ENCODE measurements at places on chromosomes 1 and 21.

- DNase-seq = peak; percentile 29
Observed at GRCh38 chr1:101293461-101294051, 56.7 kb downstream of the S1PR1 start.

- DNase-seq = peak; percentile 40
Observed at GRCh38 chr1:21302747-21303715, 12.8 kb upstream of the ECE1 start.

GRCh38 chr1:85427331-85427730 lies 37.6 kb downstream of the DDAH1 start:
- DNase-seq = no peak

DNA sequence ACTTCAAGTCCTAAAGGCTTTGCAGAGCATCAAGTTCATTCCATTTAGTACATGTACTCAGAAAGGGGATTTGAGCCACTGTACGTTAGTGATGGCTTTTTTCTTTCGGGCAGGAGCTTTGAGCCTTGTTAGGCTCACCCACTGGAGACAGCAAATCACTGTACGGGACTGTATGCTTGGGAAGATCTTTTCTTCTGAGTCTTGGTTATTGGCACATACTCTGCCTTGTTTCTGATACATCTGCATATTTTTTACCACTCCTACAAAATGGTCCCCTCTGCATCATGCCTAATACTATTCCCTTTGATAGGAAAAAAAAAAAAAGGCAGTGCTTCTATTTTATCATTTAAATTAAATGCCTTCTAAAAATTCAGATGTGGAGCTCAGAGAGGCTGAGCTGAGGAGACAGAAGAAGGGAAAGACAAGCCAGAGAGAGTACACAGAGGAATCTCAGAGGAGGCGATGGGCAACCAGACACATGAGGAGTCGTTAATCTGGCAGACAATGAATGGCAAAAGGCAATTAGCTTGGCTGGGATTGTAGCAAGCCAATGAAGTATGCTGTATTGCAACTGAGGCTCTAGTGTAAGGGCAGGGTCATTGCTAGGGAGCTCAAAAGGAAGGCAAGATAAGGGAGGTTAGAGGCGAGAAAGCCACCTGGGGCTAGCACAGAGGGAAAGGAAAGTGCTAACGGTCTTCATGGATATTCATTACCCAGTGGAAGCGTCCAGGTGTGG lies 39.4 kb downstream of the PHC2 start:
- DNase-seq = no peak

DNA sequence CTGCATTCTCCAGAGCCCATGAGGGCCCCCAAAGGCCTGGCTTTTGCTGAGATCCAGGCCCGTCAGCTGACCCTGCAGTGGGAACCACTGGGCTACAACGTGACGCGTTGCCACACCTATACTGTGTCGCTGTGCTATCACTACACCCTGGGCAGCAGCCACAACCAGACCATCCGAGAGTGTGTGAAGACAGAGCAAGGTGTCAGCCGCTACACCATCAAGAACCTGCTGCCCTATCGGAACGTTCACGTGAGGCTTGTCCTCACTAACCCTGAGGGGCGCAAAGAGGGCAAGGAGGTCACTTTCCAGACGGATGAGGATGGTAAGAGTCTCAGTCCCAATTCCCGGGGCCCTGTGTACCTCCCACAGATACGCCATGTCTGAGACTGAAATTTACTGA lies 39.1 kb downstream of the PTPRU start:
- no peak for DNase-seq

DNA sequence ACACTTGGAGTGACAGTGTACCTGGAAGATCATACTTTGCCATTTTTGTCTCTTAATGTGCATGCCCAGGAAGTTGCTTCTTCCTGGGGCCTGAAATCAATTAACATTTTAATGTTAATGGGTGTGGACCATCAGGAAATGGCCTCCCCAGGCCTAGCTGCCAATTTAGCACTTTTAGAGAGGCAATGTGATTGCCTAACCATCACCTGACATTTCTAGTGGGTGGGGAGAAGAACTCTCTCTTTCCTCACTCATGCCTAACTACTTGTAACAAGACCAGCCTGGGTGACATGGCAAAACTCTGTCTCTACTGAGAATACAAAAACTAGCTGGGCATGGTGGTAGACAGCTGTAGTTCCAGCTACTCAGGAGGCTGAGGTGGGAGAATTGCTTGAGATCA lies 549.0 kb upstream of the RGS18 start:
- DNase-seq = no peak

DNA sequence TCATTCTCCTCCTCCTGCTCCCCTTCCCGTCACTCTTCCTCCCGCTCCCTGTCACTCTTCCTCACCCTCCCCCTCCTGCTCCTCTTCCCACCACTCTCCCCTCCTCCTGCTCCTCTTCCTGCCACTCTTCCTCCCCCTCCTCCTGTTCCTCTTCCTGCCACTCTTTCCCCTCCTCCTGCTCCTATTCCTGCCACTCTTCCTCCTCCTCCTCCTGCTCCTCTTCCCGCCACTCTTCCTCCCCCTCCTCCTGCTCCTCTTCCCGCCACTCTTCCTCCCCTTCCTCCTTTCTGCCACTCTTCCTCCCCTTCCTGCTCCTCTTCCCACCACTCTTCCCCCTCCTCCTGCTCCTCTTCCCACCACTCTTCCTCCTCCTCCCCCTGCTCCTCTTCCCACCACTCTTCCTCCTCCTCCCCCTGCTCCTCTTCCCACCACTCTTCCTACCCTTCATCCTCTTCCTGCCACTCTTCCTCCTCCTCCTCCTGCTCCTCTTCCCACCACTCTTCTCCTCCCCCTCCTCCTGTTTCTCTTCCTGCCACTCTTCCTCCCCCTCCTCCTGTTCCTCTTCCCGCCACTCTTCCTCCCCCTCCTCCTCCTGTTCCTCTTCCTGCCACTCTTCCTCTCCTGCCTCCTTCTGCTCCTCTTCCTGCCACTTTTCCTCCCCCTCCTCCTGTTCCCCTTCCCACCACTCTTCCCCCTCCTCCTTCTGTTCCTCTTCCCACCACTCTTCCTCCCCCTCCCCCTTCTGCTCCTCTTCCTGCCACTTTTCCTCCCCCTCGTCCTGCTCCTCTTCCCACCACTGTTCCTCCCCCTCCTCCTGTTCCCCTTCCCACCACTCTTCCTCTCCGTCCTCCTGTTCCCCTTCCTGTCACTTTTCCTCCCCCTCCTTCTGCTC lies 28.7 kb upstream of the ARTN start:
- DNase-seq = no peak

- no peak for DNase-seq
Observed at GRCh38 chr1:8390707-8391106, 72.8 kb downstream of the SLC45A1 start.

GRCh38 chr1:170318736-170319135 lies 173.0 kb downstream of the NTMT2 start:
- no peak for DNase-seq

DNA sequence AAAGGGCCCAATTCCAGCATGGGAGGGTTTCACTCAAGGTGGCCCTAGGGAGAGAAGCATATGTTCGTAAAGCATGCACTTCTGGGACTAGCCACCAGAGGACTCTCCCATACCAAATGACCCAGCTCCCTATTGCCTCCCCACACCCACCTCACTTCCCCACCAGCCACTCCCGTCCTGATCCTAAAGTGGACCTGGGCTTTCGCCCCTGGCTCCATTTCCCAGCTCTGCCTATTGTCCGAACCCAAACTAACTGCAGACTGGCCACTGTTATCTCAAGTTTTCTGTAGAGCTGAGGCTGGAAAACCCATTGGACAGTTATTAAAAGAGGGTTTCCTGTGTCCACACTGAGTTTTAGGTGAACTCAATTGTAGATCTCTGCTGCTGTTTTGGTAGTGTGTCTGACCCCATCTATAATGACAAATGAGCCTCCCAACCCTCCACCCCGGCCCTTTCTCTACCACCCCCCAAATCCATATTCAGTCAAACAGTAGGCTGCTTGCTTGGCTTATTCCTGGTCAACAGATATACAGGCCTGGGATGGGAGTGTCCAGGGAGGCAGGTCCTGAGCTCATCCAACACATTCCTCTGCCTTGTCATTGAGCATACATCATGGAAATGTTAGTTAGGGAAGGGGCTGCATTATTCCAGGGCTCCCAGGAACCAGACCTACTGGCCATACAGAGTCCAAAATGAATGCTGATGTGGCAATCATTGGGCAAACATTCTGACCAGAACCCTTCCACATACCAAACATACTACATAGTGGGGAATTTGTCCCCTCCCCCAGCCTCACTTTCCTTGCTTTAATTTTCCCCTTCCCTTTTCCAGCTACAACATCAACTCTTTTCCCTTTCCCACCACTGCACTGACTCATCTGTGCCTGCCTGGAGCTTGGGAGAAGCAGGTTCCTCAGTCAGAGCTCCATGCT lies 59.2 kb downstream of the ABCA4 start:
- DNase-seq = peak; percentile 77

- peak; percentile 67 for DNase-seq
Observed at GRCh38 chr1:53982034-53982762, 35.8 kb downstream of the LDLRAD1 start.

GRCh38 chr1:215375381-215375780 lies 191.7 kb upstream of the KCTD3 start:
- no peak for DNase-seq

DNA sequence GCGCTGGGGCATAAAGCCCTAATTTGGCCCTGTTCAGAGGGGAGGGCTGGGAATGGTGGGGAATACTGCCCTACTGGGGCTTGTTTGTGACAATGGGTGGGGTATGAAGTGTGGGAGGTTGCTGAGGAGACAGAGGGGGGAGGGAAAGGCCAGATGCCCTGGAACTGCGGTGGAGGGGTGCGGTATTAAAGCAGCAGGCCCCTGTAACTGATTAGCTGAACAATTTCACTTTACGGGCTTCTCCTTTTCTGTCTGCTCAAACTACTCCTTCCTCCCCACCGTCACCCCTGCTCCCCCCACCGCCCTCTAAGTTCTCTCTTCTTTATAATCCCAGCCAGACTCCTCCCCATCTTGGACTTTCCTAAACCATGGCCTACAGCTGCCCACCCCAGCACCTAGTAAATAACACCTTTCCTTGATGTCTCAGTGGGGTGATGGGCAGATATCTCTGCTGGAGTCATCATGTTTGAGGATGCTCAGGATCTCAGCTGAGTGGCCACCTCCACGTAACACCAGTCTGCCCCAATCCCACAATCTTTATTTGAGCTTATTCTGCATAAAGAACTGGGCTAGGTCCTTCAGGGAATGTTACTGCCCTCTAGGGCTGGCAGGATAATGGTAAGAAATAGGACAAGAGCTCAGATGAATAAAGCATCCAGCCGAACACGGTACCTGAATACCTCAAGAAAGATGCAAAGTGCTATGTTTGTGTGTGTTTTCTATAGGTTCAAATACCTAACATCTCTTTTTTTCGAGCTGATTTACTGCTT lies 33.5 kb downstream of the XCL1 start:
- no peak for DNase-seq

DNA sequence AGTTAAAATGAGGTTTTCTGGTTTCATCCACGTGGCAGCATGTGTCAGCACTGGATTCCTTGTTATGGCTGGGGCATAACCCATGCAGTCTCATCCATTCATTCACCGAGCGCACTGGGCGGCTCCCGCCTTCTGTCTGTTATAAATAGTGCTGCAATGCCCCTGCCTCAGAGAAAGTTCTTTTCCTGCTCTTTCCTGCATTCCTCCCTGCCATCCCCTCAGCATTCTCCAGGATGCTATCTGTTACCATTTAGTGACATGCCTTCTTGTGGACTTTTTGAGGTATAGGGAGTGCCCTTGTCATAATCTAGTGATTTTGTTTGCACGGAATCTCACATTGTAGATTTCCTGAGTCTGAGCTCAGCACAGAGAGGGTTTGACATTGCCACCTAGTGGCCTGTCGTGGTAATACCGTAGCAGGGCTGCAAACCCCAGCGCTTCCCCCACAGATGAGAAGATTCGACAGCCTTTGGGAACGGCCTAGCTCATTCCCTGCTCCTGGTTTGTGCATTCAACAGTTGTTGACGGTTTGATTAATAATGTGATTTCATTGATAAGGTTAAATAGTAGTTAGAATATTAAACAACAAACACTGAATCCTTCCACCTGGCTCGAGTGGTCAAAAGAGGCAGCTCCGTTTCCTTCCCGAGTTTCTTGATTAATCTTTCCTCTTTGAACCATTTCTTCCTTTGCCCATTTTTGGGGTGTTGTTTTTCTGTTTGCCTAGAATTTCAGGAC lies 46.3 kb downstream of the UMODL1 start:
- DNase-seq = peak; percentile 70

- peak; percentile 87 for DNase-seq
Observed at GRCh38 chr1:46401964-46402626, 8.0 kb downstream of the FAAH start.

GRCh38 chr21:33760641-33761440 lies 118.5 kb downstream of the ITSN1 start:
- peak; percentile 43 for DNase-seq

- peak; percentile 24 for DNase-seq
Observed at GRCh38 chr1:95257758-95258157, 23.7 kb downstream of the RWDD3 start.

- DNase-seq = no peak
Observed at GRCh38 chr1:97038410-97038809, 316.8 kb downstream of the PTBP2 start.

DNA sequence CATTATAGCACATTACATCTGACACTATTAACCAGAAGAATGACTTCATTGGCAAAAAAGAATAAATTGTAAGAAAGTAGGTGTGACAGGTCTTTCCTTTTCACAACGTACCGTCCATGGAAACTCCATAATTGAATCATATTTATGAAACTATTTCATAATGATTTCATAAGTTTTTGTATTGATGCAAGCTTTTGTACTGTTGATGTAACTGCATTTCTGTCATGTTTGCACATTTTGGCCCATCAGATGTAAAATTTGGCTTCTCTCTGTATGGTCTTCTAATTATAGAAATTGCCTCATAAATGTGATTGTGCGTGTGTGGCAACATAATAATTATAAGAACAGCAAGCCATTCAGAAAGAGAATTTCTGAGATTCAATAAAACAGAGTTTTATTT lies 180.7 kb upstream of the ZNHIT6 start:
- DNase-seq = no peak

GRCh38 chr1:178960482-178961240 lies 65.0 kb upstream of the FAM20B start:
- no peak for DNase-seq

- no peak for DNase-seq
Observed at GRCh38 chr1:21680918-21681317, 11.8 kb upstream of the RAP1GAP start.

DNA sequence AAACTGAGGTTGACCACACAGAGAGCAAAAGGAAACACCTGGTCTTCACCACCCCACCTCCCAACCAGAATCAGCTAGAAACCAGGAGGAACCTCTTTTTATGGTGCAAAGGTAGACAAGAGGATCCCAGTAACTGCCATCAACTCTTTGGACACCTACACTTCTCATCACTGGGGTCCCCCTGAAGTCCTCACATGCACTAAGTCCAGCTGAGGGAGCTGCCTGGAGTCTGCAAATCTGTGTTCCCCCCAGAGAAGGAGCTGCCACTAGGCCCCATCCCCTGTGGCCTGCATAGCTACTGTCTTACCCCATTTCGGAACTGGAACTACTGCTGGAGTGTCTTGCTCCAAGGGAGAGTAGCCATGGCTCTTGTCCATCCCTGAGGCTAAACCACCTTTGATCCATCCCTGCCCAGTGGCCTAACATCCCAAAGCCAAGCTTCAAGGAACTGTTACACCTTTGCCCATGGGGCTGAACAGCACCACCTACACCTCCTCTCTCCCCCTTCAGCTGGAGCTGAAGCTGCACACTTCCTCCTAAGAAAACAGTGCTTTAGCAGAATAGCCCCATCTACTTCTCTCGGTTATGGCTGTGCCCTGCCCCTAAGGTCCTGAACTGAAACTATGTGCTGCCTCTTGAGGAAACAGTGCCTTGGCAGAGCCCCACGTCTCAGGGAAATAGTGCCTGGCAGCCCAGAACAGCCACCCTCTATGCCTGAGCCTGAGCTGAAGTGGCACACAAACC lies 85.4 kb upstream of the CD53 start:
- DNase-seq = no peak
